ENCODE measurements at places on chromosomes 6 and 20.

GRCh38 chr6:82954937-82955577 lies 110.6 kb downstream of the UBE3D start:
- DNase-seq, result no peak

GRCh38 chr6:18392346-18392877 lies 5.3 kb downstream of the RNF144B start:
- DNase-seq, result no peak

DNA sequence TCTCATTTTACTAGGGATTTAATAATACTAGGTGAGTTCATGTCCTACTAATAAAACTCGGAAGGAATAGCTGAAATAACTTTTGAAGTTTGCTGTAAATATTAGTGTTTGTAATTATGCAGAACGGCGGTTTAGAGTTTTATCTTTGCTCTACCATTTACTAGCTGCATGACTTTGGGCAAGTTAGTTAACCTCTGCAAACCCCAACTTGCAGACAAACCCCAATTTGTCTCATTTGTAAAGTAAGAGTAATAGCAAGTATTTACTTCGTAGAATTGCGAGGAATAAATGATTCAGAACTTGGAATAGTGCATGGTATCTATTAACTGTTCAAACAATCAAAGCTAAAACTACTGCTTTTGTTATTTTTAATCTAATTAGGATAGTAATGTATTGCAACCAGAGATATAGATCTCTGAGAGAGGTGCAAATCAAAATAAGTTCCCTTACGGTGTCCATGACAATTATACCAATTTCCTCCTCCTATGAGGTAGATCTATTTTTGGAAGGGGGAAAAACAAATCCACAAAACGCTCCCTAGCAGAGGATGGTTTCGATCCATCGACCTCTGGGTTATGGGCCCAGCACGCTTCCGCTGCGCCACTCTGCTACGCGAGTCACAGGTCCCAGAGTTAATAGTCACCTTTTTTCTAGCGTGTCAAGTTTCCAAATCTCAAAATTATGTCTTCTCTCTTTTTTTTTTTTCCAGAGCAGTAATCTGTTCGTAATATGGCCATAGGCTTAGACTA lies 35.1 kb upstream of the BTN3A2 start:
- no peak for DNase-seq

- DNase-seq, result no peak
These were observed 32.0 kb downstream of the KIF16B start for GRCh38 chr20:16541226-16541625.

- DNase-seq, result no peak
These were observed 29.4 kb upstream of the ZNF831 start for GRCh38 chr20:59134182-59134581.

- DNase-seq, result no peak
These were observed 8.5 kb downstream of the ISM1 start for GRCh38 chr20:13229538-13229937.

- no peak for DNase-seq
These were observed 516.7 kb downstream of the HDGFL1 start for GRCh38 chr6:23086100-23086499.

- DNase-seq, result no peak
These were observed 40.2 kb upstream of the DSE start for GRCh38 chr6:116330511-116330910.

- no peak for DNase-seq
These were observed 13.1 kb downstream of the CDC5L start for GRCh38 chr6:44400572-44400971.

DNA sequence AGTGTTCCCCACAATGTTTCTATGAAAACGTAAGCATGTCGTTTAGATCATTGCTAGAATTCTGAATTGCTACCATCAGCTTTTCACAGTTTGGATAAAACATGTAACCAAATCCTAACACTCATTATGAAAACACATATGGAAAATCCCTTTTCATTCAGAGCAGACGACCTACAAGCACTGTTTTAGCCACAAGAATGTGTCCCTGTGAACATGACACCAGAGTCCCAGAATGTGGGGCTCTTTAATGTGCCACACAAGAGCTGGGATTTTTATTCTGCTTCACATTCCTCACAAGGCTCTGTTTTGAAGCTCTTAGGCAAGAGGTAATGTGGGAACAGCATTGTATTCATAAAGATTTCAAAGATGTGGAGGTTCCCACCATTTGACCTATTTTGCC lies 141.1 kb upstream of the CITED2 start:
- DNase-seq, result no peak

DNA sequence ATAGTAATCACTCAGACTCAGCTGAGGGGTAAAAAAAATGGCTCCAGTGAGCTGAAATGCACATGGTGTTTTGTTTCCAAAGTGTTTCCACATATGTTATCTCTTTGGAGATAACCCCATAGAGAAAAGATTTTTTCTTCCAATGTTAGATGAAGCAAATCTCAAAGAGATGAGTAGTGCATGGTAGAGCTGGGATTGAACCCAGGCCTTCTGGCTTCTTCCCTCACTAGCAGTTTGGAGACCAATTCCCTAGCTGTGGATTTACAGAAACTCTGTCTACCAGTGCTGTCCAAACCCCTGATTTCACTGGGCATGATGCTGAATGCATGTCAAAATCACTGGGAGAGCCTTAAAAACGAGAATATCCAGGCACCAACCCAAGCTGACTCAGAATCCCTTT lies 165.1 kb downstream of the LRFN2 start:
- no peak for DNase-seq

- DNase-seq, result no peak
These were observed 11.9 kb downstream of the FAM8A1 start for GRCh38 chr6:17612048-17612447.

DNA sequence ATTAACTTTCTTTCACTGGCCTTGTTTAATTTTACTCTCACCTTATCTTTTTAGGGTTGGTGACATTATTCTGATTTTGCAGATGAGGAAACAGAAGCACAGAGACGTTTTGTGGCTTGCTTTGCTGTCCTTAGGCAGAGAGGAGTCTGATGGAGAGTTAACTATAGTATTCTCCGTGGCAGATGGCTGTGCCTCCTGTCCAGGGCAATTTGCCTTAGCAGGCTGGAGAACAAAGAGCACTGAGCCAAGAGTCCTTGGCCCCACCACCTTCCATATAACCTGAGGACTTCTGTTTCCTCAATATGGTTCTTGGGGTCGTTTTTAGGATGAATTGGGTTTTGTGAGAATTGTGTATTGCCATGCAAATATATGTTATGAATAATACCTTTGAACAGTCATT lies 71.4 kb upstream of the BACH2 start:
- no peak for DNase-seq

- no peak for DNase-seq
These were observed 259.1 kb downstream of the HACE1 start for GRCh38 chr6:104600639-104600931.

DNA sequence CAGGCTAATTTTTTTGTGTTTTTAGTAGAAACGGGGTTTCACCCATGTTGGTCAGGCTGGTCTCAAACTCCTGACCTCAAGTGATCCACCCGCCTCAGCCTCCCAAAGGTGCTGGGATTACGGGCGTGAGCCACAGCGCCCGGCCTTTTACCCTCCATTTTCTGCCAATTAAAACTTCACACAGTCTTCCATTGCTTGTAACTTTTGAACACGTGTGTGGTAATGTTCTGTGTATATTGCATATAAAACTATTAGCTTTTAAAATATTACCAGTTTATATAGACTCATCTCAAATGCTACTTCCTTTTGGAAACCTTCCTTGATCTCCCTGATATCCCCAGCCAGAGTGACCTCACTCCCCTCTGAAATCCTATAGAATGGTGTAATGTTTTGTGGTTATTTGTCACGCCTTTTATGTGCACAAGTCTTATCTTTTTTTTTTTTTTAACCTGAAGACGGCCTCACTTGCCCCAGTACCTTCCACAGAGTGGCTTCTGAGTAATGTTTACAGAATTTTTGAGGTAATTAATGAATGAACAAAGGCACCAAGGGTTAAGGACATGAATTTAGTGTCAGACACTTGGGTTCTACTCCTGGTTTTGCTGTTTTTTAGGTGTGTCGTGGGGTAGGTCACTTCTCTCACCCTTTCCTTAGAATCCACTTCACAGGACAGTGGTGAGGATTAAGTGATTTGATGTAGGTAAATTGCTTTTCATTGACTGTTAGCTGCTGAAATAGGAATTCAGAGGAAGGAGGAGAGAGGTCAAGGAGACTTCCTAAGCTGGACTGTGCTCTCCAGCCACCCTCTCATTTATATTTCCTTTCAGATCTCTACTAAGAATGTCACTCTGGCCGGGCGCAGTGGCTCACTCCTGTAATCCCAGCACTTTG lies 11.2 kb upstream of the MMP24 start:
- no peak for DNase-seq

GRCh38 chr20:43925801-43926200 lies 11.1 kb downstream of the TOX2 start:
- no peak for DNase-seq

- DNase-seq, result no peak
These were observed 594.5 kb downstream of the RFPL4B start for GRCh38 chr6:112941613-112942012.

- no peak for DNase-seq
These were observed 120.5 kb upstream of the CHD6 start for GRCh38 chr20:41738604-41739206.

DNA sequence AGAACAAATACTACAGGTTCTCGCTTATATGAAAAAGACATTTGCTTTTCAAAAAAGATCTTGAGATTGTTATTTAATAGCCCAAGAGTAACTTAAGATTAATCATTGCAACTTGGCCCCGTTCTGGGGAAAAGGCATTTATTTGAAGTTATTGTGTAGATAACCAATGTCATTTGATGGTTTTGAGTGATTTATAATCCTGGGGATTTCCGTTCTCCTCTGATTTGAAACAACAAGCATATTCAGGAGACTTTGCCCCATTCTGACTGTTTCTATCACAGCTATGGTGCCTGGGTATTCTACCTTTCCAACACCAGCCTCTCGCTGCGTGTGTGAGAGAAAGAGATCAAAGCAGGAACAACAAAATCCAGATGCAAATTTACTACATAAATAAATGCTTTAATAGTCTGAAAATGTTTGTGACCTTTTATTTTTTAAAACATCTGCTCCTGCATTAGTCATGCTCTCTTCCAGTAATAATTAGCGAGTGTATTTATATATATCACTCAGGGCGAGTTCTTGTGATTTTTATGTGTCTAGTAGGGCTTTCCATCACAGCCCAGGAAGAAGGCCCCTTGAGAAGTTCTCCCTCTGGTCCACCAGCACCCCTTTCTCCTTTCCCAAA lies 197.9 kb upstream of the FOXQ1 start:
- DNase-seq, result no peak

DNA sequence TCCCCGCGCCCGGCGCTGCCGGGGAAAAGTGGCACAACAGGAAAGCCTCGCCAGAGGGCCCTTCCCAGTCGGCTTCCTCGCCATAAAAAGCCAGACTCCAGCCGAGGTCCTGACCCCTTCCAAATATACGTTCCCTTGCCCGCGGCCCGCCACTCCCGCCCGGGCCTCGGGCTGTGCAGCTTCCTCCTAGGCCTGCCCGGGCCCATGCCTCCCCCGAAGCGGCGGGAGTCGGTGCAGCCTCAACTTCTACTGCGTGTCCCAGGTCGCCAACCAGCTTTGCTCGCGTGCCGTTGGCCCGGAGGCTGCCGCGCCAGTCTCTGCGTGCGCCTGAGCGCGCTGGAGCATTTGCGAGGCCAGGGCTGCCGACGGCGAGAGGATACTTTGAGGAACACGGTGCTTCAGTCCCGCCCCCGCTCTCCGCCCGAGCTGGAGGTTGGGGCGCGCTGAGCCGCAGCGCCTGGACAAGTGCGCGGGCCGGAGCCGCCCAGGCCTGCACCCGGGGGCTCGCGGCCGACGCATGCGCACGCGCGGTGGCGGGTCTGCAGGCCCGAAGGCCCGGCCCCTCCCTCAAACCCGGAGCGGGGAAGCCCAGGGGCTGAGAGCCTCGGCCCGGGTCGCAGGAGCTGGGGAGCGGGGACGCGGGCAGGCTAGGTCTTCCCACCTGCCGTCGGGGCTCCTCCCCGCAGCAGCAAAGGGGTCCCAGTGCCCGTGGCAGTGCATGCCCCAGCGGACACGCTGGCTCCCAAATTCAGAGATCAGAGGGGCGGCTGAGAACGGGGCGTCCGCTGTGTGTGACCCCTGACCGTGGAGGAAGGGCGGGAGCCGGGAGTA lies 10.2 kb downstream of the FOXC1 start:
- DNase-seq, result no peak

DNA sequence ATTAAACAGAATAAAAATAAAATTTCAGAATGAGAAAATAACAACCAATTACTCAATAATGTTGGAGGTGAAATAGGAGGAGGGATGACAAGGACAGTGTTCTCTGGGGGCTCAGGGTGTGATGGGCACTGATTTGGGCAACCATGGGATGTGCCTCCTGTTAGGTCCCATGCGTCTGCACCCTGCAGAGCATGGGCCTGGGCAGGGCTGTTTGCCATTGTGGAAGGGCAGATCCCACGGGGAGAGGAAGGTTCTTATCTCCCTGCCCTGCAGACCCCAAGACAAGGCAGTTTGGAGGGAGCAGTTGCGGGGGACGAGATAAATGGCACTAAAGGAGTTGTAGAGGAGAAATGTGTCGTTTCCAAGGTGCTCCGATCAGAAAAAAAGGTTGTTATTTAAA lies 206.3 kb downstream of the THBS2 start:
- DNase-seq, result no peak

DNA sequence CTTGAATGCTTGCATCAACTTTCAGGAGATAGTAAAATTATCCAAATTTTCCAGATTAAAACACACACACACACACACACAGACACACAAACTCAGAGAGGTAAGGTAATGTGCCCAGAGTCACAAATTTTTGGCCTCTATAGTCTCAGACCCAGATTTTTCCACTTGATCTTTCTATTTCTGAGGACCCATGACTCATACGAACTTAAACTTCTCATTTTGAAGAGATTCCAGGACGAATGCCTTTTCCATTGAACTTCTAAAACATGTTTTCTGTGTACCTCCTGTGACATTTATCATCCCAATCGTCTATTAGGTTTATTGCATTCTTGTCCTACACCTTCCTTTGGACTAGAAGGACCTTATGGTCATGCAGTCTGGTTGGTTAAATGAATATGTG lies 172.9 kb upstream of the COL21A1 start:
- DNase-seq, result no peak

DNA sequence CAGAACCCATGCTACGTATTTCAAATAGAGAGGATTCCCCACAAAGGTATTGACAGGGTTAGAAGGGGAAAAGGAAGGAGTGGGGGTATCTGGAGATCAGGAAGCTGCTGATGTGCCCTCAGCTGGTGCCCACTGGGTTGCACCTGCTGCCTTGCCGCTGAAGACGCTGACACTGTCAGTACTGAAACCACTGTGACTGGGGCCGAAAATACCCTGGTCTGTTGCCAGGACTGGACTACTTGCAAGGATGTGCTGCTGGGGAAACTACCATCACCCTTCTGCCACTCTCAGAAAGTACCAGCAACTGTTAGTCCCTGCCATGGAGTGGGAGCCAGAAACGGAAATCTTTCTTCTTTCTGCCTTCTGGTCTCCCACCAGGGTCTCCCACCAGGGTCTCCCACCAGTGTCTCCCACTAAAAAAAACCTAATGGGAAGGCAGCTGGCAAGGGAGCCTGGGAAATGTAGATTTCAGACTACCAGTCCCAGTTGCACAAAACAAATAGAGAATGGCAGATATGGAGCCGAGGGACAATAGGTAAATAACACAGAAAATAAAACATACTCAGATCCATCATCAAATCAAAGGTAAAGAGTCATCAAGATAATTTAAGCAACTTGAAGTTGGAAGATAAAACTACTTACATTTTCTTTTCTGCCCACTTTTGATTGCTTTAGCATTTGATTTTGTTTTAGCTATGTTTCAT lies 204.8 kb downstream of the TPBG start:
- no peak for DNase-seq

- no peak for DNase-seq
These were observed 11.4 kb downstream of the NUDT3 start for GRCh38 chr6:34381081-34381480.
